ENCODE measurements at places on chromosomes 13 and 19.

GRCh38 chr19:38068826-38069225 lies 155.2 kb downstream of the DPF1 start:
- H3K27ac ChIP-seq: no peak overlapping the region
- no peaks in the 10 kb centered on the region for H3K27me3 ChIP-seq
- no peaks in the 10 kb centered on the region for H3K36me3 ChIP-seq
- no peak overlapping the region for H3K4me3 ChIP-seq
- DNase-seq: no peak

DNA sequence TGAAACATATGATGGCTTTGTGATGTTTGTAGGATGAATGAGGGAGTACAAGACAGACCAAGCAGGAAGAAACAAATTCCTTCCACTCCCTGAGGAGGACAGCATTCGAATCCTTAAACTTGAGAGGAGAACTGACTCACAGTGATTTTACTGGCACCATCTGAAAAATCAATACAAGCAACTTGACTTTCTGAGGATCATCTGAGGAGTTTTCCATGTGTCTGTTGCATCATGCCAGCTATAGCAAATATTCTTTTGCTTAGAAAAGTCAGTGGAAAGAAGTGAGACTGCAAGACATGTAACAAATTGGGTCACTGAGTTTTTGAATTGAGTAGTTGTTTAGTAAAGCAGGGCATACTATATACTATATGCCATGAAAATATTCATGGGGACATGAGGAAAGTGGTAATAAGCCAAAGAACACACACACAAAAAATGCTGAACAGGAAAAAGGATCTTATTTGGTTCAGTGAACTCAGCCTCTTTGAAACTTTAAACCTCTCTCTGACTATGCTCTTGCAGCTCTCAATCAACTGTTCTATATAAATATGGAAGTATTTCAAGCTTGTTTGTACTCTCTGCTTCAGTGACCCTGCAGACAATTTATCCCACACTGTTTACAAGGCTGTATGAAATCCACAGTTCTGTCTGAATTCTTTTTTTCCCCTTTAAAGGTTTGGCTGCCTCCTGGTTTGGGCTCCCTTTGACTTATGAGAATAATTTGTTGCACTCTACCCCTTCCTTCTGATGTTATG lies 35.5 kb downstream of the SERTM1 start:
- no peaks in the 10 kb centered on the region for H3K4me1 ChIP-seq
- no peaks in the 10 kb centered on the region for H3K36me3 ChIP-seq
- no peak overlapping the region for H3K27ac ChIP-seq
- no peak overlapping the region for H3K4me3 ChIP-seq
- H3K27me3 ChIP-seq: no peaks in the 10 kb centered on the region
- DNase-seq: no peak

DNA sequence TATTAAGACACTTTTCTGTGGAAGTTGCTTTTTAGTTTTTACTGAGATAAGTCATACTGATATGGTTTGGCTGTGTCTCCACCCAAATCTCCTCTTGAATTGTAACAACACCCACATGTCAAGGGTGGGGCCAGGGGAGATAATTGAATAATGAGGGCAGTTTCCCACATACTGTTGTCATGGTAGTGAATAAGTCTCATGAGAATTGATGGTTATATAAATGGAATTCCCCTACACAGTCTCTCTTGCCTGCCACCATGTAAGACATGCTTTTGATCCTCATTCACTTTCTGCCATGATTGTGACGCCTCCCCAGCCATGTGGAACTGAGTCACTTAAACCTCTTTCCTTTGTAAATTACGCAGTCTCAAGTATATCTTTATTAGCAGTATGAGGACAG lies 1340.4 kb downstream of the SLITRK5 start:
- no peak overlapping the region for H3K27ac ChIP-seq
- H3K4me1 ChIP-seq: no peaks in the 10 kb centered on the region
- no peak overlapping the region for H3K4me3 ChIP-seq
- H3K36me3 ChIP-seq: no peaks in the 10 kb centered on the region
- no peaks in the 10 kb centered on the region for H3K27me3 ChIP-seq

DNA sequence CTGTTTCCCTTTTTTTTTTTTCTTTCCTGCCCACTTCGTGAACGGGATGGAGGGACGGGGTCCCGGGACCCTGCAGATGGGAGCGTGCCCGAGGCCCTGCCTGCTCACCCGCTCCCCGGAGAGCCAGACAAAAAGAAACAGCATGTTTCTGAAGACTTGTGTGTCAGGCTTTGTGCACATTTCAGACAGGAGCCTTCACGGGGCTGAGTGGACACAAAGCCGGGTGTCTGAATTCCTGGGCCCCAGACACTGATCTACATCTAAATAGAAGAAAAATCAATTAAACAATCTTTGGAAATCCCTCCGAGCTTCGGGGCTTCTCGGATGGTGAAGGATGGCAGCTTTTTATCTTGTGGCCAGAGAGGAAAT lies 4.2 kb downstream of the PGPEP1 start:
- no peak for DNase-seq
- H3K36me3 ChIP-seq: no peaks in the 10 kb centered on the region
- H3K4me3 ChIP-seq: no peak overlapping the region
- no peak overlapping the region for H3K27ac ChIP-seq
- H3K27me3 ChIP-seq: no peaks in the 10 kb centered on the region

DNA sequence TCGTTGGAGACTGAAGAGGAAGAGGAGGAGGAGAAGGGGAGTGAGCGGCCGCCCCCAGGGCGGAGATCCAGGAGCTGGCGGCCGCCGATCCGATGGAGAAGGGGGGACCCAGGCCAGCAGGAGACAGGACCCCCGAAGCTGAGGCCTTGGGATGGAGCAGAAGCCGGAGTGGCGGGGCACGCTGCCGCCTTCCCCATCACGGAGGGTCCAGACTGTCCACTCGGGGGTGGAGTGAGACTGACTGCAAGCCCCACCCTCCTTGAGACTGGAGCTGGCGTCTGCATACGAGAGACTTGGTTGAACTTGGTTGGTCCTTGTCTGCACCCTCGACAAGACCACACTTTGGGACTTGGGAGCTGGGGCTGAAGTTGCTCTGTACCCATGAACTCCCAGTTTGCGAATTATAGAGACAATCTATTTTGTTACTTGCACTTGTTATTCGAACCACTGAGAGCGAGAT lies 1.8 kb downstream of the GADD45B start:
- no peaks in the 10 kb centered on the region for H3K27me3 ChIP-seq
- H3K4me3 ChIP-seq: peak overlapping the region; percentile 94
- peak overlapping the region; percentile 90 for H3K27ac ChIP-seq

DNA sequence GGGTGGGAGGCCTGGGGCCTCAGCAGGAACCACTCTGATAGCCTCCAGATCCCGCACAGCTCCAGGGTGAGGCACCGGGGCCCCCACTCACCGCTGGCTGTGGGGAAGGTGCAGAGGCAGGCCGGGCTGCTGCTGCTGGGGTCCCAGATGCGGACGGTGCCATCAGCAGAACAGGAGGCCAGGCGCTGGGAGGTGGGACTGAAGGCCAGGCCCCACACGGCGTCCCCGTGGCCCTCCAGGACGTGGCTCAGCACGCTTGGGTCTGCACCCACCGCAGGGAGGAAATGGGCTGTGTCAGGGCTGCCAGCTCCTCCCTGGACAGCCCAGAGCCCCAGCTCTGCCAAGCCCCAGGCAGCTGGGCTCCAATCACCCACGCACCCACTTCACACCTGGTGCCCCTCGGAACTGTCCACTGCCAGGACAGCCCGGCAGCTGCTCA lies 6.1 kb upstream of the PRKD2 start:
- DNase-seq: no peak
- H3K27me3 ChIP-seq: no peaks in the 10 kb centered on the region
- H3K36me3 ChIP-seq: peaks cover 77% of the 10 kb centered on the region

DNA sequence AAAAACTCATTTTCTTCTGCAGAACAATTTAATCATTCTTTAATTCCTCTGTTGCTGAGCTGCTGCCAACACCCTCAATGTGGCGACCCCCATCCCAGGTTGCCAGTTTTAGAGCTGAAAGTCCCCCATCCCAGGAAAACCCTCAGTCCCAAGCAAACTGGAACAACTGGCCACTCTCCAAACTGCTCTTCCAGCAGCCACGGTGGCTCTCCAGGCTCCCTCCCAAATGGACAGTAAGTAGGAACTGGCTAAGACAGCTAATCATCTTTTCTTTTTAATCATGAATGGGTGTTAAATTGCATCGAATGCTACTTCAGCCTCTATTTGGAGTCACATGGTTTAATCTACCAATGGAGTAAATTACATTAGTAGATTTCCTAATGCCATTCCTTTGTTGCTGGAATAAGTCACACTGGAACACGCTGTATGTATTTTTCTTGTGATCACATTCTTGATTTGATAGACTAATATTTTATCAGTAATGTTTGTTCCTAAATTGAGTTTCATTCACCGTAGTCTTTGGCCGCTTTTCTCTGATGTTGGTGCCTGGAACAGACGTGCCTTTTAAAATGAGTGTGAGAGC lies 33.7 kb upstream of the VSTM2B start:
- DNase-seq: no peak
- H3K27me3 ChIP-seq: no peaks in the 10 kb centered on the region
- no peak overlapping the region for H3K27ac ChIP-seq
- no peak overlapping the region for H3K4me3 ChIP-seq
- H3K36me3 ChIP-seq: no peaks in the 10 kb centered on the region

DNA sequence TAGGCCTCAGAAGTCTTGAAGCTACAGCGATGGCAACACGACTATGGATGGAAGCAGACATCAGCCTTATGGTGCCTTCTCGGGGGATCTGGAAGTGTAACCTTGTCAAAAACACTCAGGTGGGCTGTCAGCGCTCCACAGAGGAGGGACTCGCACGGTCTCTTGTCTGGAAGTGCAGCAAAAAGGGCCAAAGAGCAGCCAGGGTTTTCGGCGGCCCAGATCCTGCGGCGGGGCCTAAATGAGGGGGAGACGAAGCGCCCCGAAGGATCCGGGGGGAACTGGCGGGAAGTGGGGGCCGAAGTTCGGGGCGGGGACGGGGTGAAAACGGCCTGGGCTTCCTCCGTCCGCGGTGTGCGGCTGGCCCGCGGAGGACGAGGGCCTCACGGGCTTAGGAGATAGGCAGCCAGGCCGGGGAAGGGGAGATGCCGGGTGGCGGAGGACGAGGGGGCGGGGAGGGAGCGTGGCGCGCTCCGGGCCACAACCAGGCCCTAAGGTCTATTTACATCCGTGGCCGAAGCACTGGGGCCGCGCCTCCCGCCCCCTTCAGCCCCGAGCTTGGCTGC lies 637 bp downstream of the RANBP3 start:
- no peaks in the 10 kb centered on the region for H3K36me3 ChIP-seq
- DNase-seq: no peak
- H3K4me1 ChIP-seq: peaks cover 46% of the 10 kb centered on the region
- peak overlapping the region; percentile 88 for H3K27ac ChIP-seq
- no peaks in the 10 kb centered on the region for H3K27me3 ChIP-seq
- peak overlapping the region; percentile 65 for H3K4me3 ChIP-seq

DNA sequence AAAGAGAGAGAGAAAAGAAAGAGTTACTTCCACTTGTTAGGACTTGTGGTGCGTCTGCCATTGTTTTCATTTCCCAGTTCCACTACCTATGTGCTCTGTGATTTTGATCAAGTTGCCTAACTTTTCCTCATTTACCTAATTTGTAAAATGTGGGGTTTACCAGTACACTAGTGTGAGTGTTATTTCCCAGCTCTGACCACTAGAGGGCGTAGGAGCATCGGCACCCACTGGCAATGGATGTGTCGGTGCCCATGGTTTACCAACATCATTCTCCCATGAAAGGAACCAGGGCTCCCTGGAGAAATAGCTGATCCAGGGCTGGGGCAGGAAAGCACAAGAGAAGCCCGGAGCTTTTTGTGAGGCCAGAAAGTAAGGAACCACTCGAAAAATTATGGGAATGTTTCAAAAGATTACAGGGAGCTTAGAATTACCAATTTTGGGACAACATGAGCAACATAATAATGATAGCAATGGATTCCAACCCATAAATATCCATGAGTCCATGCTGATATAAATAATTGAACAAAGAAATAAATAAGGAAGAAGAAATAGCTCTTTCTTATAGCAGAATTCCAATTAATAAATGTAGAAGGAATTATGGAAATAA lies 15.1 kb upstream of the CEACAM4 start:
- no peaks in the 10 kb centered on the region for H3K4me1 ChIP-seq
- no peak overlapping the region for H3K27ac ChIP-seq
- no peaks in the 10 kb centered on the region for H3K36me3 ChIP-seq
- DNase-seq: peak; percentile 83
- H3K4me3 ChIP-seq: no peak overlapping the region

DNA sequence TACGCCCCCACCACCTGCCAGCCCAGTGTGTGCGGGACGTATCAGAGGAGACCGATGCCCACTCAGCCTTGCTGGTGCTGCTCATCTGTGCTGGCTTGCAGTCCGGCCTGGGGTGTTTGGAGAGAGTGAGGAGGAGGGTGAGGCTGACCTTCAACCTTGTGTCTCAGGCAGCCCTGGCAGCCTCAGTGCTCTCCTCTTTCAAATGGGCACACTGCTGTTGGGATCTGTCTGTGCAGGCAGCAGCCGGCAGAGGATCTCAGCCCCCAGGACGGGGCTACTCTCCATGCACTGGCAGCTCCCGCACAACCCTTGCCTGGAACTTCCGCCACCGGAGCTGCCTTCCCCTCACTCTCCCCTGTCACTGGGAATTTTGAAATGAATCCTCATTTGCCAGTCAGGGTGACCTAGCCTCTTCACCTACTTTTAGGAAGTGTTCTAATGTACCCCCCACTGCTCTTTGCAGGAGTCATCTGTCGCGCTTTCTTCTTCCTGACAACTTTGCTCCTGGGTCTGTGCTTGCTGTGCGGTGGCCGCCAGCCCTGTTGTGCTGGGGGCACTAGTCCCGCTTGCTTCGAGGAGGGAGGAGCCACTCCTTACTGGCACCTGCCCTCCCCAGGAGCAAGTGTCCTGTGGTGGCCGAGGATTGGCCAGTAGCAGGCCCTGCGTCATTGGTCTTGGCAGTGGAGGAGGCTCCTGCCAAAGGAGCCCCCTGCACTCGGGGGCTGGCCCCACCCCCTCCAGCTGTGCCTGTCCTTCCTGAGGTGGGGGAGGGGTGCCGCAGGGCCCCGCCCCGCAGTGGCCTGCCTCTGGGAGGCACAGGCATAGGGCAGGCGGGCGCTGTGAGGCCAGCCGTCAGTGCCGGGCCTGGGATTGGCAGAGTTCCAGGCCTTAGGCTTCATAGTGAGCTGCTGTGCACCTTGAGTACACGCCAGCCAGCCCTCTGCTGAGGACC lies 53.4 kb downstream of the TSSK6 start:
- peaks cover 71% of the 10 kb centered on the region for H3K4me1 ChIP-seq
- no peaks in the 10 kb centered on the region for H3K27me3 ChIP-seq
- no peak overlapping the region for H3K4me3 ChIP-seq
- peaks cover 20% of the 10 kb centered on the region for H3K36me3 ChIP-seq
- peak; percentile 58 for DNase-seq

GRCh38 chr13:28865149-28865744 lies 45.1 kb downstream of the MTUS2 start:
- H3K4me3 ChIP-seq: no peak overlapping the region
- no peak for DNase-seq
- H3K27me3 ChIP-seq: no peaks in the 10 kb centered on the region
- no peaks in the 10 kb centered on the region for H3K36me3 ChIP-seq

- H3K27ac ChIP-seq: no peak overlapping the region
- H3K4me3 ChIP-seq: no peak overlapping the region
- no peaks in the 10 kb centered on the region for H3K36me3 ChIP-seq
Measured at GRCh38 chr13:60838581-60838980, 441.6 kb downstream of the TDRD3 start.

DNA sequence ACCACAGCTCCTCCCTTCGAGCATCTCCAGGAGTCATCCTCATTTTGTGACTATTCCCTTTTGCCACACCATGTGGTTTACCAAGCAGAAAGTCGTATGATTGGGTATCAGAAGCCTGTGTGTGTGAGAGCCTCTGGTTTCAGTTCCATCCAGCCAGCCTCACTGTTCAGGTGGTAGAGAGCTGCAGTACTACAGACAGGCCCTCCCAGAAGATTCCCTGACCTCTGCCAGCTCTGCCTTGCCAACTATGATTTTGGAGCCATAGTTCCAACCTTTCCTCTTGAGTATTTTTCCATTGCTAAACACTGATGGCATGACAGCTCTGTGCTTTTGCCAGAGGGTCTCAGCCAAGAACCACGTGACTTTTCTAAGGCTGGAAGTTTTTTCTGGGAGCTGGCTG lies 82.5 kb downstream of the DHRS12 start:
- H3K36me3 ChIP-seq: no peaks in the 10 kb centered on the region
- H3K27ac ChIP-seq: no peak overlapping the region
- no peaks in the 10 kb centered on the region for H3K4me1 ChIP-seq
